Left lung (tissue), 14 donors: ENCODE measurements at places on chromosomes 11 and 22. TPM values are rescaled to one million over a fixed set of nuclear protein-coding genes. Genes with fewer than 3 reads are reported as not detected.

Gene UVRAG
- 19.3 TPM for polyA plus RNA-seq

Gene HPX
- 5.9 TPM for polyA plus RNA-seq

Gene BIK
- polyA plus RNA-seq: 1.7 TPM

Gene HORMAD2
- 0.54 TPM for polyA plus RNA-seq

Gene DLG2
- 12.8 TPM for polyA plus RNA-seq

Gene RASSF7
- 31.0 TPM for polyA plus RNA-seq

Gene ELF5
- polyA plus RNA-seq: 29.0 TPM

DNA sequence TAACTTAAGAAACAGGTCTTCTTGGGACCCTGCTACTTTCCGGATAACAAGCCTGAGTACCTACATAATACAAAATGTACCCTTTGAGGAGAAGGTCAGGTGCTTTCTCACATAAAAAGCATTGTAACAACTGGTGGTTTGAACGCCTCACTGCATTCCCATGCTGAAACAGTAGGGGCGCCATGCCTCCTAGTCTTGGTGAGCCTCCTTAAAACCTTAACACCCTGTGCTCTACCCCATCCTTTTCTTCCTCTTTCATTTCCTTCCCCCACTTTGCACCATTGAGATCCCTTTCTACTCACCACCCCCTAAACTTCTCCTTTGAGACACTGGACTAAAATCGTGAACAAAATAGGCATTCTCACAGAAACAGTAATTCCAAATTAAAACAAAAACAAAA, 729.3 kb downstream of the NTM start:
- DNase-seq: no peak

DNA sequence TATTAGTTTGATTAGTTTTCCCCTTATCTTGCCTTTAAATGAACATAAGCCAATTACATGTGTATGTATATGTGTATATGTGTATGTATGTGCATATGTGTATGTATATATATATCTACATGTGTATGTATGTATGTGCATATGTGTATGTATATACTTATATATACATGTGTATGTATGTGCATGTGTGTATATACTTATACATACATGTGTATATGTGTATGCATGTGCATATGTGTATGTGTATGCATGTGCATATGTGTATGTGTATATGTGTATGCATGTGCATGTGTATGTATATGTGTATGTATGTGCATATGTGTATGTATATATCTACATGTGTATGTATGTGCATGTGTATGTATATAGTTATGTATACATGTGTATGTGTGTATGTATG, 65.5 kb upstream of the CCT8L2 start:
- DNase-seq: no peak

GRCh38 chr11:21465920-21466319, 727.0 kb upstream of the ANO5 start:
- DNase-seq: no peak

GRCh38 chr22:23200898-23201297, 20.6 kb downstream of the BCR start:
- DNase-seq: no peak

DNA sequence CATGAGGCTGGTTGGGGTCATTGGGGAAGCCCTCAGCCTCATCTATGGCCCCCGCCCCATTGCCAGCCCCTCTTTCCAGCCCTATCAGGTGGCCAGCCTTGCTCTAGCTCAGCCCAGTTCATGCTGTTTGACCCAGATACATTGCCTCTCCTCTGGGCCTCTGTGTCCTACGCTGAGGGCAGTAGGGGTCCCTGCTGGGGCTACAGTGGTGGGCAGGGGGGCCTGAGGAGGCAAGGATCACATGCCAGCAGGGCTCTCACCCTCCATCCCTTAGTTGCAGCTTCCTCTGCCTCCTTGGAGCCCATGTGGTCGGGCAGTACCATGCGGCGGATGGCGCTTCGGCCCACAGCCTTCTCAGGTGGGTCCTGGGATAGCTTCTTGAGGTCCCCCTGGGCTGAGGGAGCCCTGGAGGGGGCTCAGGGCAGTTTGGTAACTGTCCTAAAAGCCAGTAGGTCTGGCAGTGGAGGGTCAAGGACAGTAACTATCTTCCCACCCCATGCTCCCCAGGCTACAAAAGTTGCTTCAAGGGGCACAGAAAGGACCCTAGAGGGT, 19.2 kb downstream of the EMID1 start:
- no peak for DNase-seq

DNA sequence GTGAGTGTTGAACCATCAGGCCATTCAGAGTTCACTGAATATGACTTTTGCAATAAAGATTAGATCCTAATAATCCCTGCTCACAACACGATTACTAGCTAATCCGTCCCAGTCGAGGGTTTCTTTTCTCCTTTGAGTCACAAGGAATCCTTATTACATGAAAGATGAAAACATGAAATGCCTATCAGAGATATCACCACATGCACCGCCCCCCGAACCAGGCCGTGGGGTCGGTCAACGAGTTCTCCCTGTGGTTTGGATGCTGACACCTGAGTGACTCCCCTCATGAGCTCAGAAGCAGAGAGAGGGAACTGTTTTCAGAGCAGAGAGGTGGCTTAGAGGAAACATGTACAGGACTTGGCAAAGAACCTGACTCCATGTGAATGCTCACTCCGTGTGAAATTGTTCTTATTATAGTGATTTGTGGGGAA, 263.3 kb downstream of the ETS1 start:
- DNase-seq: no peak

DNA sequence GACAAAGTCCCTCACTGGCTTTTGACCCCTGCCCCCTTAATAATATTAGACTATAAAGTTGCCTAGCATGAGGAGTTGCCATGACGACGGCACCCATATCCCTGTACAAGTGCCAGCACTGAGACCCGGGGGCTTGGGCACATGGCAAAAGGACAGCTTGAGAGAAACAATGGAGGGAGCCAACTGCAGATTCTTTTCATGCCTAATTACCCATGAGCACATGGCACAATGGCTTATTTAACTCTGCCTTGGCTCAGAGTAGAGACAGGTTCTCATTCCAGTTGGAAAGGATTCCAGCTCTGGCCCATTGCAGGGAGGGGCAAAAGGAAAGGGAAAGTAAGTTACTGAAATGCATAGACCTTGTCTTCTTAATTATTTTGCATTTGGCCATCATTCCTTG, 261.2 kb upstream of the UBASH3B start:
- DNase-seq: no peak

- no peak for DNase-seq
Observed at GRCh38 chr22:26114826-26115225, 54.4 kb upstream of the SEZ6L start.

GRCh38 chr11:31957674-31958073, 133.2 kb upstream of the RCN1 start:
- no peak for DNase-seq

DNA sequence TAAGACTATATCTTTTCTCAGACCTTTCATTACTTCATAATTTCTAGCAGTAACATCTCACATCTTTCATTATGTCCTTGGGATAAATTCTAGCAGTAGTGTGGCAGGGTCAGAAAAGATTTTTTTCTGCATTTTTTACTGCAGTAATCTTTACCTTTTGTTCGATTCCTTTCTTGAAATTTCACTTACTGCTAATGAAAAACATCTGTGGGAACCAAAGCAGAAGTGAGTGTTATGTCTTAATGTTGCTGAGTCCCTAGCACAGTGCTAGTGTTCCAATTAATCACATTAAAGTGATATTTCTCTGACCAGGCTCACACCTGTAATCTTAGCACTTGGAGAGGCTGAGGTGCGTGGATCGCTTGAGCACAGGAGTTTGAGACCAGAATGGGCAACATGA, 123.6 kb downstream of the EHF start:
- DNase-seq: no peak

DNA sequence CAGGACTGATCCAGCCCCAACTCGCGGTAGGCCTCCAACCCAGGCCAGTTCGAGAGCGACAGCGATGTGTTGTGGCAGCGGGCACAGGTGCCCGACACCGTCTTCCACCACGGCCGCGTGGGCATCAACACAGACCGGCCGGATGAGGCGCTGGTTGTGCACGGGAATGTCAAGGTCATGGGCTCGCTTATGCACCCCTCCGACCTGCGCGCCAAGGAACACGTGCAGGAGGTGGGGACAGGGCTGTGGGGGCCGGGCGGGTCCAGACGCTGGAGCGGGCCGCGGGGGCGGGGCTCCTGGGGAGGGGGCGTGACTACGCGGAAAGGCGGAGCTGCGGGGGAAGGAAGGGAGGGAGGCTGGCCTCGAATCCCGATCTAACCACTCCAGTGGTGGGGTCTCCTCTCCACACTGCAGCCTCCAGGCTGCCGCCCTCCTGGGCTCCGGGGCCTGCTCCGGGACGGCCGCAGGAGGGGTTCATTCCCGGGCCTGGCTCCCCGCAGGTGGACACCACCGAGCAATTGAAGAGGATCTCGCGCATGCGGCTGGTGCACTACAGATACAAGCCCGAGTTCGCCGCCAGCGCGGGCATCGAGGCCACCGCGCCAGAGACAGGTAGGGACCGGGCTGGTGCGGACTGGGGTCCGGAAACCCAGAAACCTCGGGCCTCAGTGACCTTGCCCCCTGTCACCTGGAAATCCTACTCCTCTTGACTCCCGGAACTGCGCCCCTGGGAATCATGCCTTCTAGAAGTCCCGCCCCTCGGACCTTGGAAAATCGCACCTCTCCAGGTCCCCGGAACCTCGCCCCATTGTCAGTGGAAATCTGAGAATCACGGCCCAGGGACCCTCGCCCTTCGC, 14.9 kb downstream of the TMEM258 start:
- DNase-seq: peak; percentile 91

DNA sequence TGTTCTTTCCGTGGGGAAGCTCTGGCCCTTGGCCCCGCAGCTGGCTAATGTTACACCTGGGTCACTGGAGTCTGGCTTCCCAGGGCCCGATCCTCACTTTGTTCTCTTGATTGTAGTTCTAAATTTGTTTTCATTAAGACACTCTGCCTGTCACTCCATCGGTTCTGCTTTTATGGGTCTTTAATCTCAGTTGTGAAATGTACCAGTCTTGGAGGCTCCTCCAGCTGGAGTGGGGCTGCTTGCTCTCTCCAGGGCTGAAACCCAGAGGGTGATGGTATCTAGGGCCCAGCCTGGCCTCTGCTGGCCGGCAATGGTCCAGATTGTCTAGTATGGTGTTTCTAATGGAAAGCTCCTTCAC, 352.9 kb downstream of the TENM4 start:
- DNase-seq: peak; percentile 64
